ENCODE measurements at places on chromosomes 11 and 22.

- no peak for DNase-seq
Measured at GRCh38 chr22:26624803-26625202, 3.0 kb downstream of the CRYBA4 start.

- DNase-seq = peak; percentile 51
Measured at GRCh38 chr11:118051611-118052461, 25.0 kb upstream of the TMPRSS4 start.

- no peak for DNase-seq
Measured at GRCh38 chr11:18221274-18221876, 15.2 kb downstream of the SAA4 start.

- no peak for DNase-seq
Measured at GRCh38 chr11:27383645-27384044, 20.6 kb upstream of the CCDC34 start.

- no peak for DNase-seq
Measured at GRCh38 chr11:115144914-115145313, 359.3 kb downstream of the CADM1 start.

- DNase-seq = peak; percentile 65
Measured at GRCh38 chr22:19889951-19890350, 35.3 kb upstream of the GNB1L start.

DNA sequence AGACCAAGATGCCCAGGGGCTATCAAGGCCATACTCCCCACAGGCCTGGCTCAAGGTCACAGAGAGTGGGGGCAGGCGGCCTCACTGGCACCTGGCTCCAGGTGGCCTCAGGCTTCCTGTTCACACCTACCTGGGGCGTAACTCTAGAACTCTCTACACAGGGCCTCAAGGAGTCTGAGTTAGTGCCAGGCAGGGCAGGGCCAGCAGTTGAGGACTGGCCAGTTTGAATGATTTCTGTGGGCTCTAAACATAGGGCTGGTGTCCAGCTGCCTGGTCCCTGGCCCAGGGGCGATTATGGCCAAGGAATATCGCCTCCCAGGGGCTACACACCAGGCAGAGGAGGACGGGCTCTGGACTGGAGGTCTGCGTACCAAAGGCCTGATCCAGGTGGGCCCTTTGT lies 79.2 kb downstream of the WNT7B start:
- DNase-seq = no peak

- no peak for DNase-seq
Measured at GRCh38 chr22:27139935-27140511, 482.6 kb downstream of the MIAT start.

GRCh38 chr22:37676736-37677492 lies 1.5 kb downstream of the LGALS1 start:
- DNase-seq = peak; percentile 92

DNA sequence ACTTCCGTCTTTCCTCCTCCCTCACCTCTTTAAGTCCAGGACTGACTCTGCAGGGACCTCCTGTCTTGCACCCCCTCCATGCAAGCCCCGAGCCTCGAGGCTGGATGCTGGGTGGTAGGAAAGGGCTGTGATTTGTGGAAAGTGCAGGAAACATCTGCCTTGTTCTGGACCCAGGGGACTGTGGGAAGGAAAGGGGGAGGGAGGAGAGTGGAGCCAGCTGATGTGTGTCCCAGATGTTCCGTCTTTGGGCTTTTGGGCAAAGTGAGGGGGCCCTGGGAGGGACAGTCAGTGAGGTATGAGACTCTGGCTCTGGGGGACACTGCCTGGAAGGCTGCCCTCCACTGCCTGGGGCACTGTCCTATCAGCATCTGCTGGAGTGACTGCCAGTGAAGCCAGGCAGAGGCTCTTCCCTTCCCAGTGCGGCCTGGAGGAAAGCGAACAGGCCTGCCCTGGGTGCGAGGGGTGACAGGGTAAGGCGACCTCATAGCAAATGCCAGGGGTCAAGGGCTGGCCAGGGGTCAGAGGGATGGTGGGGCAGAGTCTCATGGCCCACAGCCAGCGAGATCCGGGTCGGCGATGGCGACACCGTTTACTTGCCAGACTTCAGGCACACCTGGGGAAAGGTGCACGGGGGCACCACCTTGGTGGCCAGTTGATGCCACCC lies 1.7 kb downstream of the MRGPRD start:
- DNase-seq = no peak

DNA sequence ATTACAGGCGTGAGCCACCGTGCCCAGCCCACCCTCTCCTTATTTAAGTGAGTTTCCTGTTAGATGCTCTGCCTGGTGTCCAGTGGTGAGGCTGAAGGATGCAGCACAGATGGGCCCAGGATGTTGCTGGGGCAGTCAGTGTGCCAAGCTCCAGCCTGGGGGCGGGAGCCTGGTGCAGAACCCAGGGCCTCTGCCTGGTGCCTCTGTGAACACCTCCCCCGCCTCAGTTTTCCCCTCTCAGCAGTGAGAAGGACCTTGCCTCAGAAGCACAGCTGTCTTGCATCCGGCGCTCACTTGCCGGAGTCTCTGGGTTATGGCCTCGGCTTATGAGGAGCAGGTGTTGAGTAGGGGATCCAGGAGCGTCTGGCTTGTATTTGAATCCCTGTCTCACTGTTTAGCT lies 116.2 kb downstream of the KIAA1671 start:
- DNase-seq = peak; percentile 27

GRCh38 chr22:48868554-48868953 lies 959.1 kb downstream of the BRD1 start:
- no peak for DNase-seq

DNA sequence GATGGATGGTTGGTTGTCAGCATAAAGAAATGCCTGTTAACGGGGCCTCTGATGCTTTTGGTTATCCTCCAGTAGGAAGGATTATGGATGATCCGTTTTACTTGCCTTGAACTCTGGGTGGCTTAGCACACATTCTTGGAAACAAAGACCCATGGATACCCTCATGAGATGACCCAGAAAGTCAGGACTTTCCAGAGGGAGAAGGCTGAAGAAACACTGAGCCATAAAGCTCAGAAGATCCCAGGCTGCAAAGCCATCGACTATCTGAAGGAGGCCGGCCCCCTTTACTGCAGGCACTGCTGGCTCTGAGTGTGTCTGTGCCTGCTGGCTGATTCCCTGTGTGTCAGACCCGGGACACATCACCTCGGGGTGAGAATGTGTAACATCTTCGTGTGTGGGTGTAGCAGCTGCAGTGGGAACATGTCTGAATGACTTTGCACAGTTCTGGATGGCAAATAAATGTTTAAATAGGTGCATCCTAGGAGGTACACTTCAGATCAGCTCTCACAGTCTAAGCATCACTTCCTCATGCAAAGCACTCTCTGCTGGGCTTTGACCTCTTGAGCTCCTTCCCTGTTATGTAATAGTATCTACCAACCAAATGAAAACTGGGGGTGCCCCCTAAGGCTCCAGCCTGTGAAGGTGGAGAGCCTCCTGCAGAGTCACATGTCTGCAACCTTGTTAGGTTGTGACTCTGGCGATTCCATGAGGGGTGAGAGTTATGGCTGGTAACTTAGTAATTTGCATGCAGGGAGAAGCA lies 1084.9 kb downstream of the TBC1D22A start:
- no peak for DNase-seq

All from stimulated activated CD4-positive, alpha-beta T cell treated with anti-CD3 and anti-CD28 coated beads, Interleukin-4, amount 100 ng/mL, for 1 hour (primary cell).